Jurkat, Clone E6-1 (cell line): ENCODE measurements at places on chromosomes 5 and 9.
A peak's percentile ranks its signal among the peaks of the same experiment; 100 is the strongest.

- no peak for DNase-seq
Observed at GRCh38 chr5:88708021-88708420, 175.0 kb downstream of the MEF2C start.

DNA sequence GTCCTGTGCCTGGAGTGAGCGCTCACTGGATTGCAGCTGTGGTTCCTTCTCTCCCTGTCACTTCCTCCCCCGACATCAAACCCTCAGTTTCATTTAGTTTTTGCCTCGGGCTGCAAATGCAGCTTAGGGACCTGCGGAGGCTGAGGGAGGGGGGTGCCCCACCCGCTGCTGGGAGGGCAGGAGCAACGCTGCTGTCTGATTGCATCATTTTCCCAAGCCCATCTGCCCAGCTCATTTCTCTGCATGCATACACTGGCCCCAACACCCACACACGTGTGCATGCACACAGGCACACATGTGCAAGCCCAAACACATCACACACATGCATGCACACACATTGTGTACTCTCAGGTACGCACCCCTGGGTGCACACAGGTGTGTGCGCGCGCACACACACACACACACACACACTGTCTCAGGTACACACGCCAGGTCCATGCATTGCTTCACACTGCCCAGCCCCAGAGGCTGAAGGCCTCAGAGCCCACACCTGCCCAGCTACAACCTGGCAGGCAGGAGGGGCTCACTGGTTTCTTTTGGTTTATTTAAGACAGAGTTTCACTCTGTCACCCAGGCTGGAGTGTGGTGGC lies 3.4 kb downstream of the ASS1 start:
- DNase-seq: peak; percentile 35

- no peak for DNase-seq
Observed at GRCh38 chr5:143004361-143005145, 234.4 kb downstream of the ARHGAP26 start.

DNA sequence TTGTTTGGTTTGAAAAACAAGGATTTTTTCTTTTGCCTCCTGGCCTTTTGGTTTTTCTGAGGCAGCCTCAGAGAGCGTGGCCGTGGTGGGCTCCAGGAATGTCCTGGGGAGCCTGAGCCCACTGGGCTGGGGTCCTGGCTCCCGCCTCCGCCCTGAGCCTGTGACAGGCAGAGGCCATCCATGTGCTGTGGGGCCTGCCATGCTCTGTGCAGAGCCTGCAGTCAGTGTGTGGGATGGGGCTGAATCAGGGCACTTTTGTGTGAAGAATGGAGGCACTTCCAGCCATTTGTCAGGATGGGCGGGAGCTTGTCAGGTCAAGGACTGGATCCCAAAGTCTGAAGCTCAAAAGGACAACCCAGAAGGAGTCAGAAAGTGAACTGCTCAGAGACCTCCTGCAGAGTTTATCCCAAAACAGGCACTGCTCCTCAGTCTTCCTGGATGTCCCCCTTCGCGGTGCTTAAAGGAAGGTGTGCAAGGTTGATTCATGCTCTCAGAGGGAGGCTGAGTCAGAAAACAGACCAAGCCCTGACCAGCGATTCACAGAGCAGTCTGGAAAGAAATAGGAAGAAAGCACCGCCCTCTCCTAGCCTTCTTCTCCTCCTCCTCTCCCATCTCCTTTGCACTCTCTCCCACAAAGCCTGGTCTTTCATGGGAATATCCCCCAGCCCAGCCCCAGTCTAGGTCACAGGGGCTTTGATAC lies 53.2 kb downstream of the MVB12B start:
- DNase-seq: no peak

- no peak for DNase-seq
Observed at GRCh38 chr5:152178350-152178699, 226.8 kb downstream of the NMUR2 start.

DNA sequence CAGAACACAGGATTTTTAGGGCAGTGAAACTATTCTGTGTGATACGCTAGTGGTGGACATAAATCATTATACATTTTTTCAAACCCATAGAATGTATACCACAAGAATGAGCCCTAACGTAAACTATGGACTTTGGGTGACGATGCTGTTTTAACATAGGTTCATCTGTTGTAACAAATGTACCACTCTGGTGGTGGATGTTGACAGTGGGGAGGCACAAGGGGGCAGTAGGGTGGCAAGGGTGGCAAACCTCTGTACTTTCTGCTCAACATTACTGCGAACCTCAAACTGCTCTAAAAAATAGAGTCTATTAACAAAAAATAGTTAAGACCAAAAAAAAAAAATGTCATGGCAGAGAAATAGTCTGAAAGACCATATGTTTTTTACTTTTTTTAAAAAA lies 9.1 kb upstream of the MVB12B start:
- peak; percentile 37 for DNase-seq

GRCh38 chr9:16266648-16267276 lies 603.7 kb downstream of the BNC2 start:
- no peak for DNase-seq

- no peak for DNase-seq
Observed at GRCh38 chr9:1071730-1072129, 21.6 kb downstream of the DMRT2 start.

GRCh38 chr9:38619556-38620447 lies 594 bp downstream of the ANKRD18A start:
- no peak for DNase-seq

GRCh38 chr5:43316421-43316820 lies 3.2 kb upstream of the HMGCS1 start:
- DNase-seq: no peak

- DNase-seq: no peak
Observed at GRCh38 chr9:78325846-78326360, 29.0 kb downstream of the PSAT1 start.

- no peak for DNase-seq
Observed at GRCh38 chr5:97107318-97107717, 35.1 kb downstream of the LIX1 start.

DNA sequence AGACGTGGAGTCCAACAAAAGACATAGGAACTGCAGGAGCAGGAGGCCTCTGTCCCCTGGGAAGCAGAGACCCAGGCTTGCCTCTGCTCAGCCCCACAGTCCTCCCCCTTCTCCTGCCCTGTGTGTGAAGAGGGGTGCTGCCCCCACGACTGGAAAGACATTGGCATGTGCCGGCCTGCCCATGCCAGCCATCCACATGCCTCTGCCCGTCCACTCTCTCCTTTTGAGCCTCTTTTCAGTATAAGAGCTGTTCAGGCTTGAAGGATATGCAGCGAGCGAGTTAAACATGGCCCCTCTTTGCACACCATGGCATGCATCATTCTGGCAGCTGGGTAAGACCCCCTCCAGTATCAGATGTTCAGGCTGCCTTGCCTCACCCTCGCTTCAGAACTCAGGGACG lies 159.7 kb upstream of the OTULINL start:
- DNase-seq: no peak

GRCh38 chr5:181131514-181131913 lies 545 bp upstream of the OR2V1 start:
- no peak for DNase-seq

GRCh38 chr5:166540156-166540555 lies 1751.3 kb upstream of the WWC1 start:
- DNase-seq: no peak

GRCh38 chr5:5686356-5686755 lies 263.9 kb downstream of the ICE1 start:
- DNase-seq: no peak

GRCh38 chr9:111405701-111406100 lies 75.7 kb upstream of the OR2K2 start:
- no peak for DNase-seq

GRCh38 chr9:105069696-105070095 lies 141.7 kb upstream of the ABCA1 start:
- DNase-seq: no peak

- DNase-seq: no peak
Observed at GRCh38 chr5:173512637-173513435, 103.6 kb downstream of the BOD1 start.

GRCh38 chr9:1366276-1366675 lies 316.1 kb downstream of the DMRT2 start:
- peak; percentile 20 for DNase-seq

DNA sequence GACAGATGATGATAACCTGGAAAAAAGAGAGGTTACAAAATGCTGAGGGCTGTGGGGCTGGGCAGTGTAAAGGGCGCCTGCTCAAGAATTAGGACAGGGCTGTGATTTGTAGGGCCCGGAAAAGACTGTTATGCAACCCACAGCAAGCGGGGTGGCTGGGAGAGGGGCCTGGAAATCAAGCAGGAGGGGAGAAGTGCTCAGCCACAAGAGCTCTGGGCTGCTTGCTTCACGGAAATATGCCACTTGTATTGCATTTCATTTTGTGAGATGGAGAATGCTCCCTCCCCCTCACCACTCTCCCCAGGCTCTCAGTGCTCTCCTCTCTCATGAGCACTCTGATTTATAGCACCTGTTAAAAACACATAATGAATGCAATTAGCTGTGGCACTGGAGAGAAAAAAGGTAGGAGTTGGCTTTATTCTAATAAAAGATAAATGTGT lies 8.4 kb upstream of the HAND1 start:
- no peak for DNase-seq

GRCh38 chr5:172564883-172565282 lies 76.2 kb upstream of the NEURL1B start:
- no peak for DNase-seq

DNA sequence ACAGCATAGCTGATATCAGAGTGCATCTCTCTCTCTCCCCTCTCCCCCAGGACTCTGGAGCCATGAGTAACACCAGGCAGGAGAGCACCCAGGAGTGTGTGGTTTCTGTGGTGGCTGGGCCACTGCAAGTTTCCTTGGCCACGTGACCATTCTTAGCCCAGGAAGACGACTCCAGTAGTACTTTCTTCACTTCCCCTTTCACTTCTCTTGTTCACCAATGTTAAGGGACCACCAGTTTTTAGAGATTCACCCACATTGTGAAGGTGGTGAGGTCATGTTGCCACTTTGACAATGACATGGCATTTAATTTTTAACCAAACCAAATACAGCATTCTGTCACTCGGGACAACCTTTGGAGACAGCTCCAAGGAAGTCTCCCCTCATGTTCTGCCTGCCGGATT lies 17.9 kb upstream of the DAPK1 start:
- DNase-seq: peak; percentile 32

DNA sequence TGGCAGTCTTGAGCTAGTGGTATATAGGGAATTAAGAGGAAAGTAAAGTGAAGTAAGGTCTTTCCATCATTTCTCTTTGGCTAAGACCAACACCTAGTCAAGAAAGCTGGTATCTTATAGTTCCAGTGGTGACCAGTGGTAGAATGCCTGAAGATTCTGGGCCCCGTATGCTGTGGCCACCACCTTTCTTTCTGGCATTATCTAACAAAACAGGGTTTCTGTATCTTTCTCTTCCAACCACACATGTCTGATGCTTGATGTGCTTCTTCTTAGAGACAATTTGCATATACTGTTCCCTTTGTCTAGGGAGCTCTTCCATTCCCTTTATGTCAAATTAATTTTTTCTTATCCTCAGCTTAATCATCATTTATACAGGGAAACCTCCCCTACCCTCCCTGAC lies 109.9 kb upstream of the SSBP2 start:
- DNase-seq: no peak

DNA sequence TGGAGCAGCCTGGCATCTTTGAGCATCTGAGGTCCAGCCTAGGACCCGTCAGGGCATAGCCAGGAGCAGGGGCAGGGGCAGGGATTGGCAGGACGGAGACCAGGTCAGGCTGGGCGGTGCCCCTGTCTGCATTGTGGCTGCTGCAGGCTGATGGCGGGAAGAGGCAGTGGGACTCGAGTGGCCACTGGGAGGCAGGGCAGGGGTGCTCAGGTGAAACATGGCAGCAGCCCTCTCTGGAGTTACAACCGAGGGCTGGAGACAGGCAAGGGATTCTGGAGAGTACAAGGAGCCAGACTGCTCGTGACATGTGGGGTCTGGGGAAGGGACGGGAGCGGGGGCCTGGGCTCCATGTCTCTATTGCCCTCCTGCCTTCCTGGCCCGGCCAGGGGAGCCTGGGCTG lies 97.4 kb upstream of the RAPGEF1 start:
- DNase-seq: no peak

DNA sequence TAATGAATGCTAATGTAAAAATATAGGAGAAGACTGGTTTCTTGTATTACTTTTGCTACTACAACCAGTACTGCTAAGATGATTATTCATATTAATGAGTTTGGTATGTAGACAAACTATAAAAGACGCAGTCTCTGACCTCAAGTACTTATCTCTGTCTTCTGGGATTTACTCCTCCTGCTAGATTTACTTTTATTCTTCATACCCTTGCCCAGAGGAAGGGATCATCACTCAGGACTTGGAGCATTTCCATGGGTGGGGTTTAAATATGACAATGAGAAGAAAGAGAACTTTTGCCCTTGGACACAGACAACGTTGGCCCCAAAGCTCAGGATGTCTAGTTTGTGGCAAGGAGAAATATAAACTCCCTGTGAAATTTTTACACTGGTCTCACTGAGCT lies 126.1 kb downstream of the BNC2 start:
- no peak for DNase-seq

- DNase-seq: no peak
Observed at GRCh38 chr5:40911266-40911665, 2.0 kb downstream of the C7 start.

DNA sequence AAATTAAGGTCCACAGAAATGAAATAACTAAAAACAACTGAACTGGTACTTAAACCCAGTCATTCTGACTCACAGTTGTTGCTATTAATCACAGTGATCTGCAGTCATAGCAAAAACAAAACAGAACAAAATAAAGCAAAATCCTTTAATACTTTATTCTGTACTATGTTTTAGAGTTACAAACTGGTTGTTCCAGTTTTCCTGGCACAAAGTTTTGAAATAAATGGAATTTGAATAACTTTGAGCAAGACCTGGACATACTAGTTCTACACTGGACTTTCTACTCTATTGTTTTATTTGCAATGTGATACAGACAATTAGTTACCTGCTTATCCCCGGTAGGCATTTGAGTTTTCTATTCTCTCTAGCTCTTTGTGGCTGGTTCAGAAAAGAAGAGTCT lies 147.9 kb downstream of the DMRT2 start:
- no peak for DNase-seq

DNA sequence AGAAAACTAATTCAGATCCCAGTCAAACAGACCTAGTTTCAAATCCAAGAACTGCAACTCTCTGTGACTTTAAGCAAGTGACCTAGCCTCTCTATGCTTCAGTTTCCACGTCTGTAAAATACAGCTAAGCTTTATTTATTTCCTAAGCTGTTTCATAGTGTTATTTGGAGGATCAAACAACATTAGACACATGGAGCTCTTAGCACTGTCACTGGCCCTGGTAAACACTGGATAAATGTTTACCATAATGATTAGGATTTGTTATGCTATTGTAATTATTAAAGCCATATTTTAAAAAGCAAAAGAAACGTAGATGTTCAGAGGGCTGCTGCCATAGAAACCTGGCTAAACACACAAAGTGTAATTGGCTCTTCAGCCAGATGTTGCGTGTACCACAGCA lies 26.6 kb upstream of the C5orf58 start:
- DNase-seq: no peak
